ENCODE measurements at places on chromosomes 12 and 14.

DNA sequence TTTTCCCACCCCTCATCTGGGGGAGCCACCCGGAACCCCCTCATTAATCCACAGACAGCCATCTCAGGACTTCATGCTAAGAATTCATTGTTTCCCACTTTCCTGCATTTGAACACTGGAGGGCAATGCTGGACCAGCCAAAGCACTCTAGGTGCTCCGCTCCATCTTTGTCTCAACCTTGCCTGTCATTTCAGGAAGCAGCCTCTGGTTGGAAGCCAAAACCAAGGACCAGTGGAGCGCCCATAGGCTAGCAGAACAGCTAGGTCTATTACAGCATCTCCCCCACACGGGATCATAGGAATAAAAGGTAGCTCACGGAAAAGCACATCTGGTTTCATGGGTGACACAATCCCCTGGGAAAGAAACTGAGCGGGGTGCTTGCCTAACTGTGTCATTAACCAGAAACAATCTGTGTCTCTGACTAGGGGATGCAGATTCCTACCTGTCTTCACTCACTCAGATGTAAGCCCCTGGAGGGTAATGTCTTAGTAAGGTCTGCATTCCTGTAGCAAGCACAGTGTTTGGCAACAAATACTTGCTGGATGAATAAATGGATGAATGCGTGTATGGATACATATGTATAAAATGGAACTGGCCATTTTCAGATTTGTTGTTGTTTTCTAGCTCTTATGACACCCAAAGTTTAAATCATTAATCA lies 197.0 kb downstream of the DAD1 start:
- DNase-seq = no peak

DNA sequence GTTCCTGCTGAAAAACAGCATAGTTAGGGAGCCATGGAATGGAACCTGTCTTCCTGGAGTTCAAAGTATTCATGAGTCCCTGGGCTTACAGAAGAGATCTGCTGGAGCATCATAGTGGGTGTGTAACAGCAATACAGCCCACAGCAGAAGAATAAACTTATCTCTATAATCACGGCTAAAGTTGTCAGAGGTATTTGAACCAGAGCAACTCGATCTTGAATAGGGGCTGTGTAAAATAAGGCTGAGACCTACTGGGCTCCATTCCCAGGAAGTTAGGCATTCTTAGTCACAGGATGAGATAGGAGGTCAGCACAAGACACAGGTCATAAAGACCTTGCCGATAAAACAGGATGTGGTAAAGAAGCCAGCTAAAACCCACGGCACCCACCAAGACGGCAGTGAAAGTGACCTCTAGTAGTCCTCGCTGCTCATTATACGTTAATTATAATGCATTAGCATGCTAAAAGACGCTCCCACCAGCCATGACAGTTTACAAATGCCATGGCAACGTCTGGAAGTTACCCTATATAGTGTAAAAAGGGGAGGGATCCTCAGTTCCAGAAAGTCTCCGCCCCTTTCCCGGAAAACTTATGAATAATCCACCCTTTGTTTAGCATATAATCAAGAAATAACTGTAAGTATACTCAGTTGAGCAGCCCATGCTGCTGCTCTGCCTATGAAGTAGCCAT lies 223.4 kb downstream of the PCNX1 start:
- DNase-seq = no peak

DNA sequence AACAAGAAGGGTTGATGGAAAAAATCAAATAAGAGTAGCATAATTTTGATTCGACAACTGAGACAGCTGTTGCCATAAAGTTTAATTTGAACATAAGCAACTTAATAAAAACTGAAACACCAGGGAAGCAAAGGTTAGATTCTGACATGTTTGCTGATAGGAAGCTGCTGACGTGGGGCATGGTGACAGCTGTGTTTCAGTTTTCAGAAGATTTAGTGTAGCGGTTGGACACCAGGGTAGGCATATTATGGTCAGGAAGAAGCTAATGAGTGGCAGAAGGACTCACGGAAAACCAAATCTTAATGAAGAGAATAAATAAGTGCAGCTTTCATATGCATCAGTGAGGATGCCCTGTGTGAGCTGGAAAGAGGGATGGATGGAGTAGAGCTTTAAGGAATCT lies 336.7 kb upstream of the RPL10L start:
- no peak for DNase-seq

DNA sequence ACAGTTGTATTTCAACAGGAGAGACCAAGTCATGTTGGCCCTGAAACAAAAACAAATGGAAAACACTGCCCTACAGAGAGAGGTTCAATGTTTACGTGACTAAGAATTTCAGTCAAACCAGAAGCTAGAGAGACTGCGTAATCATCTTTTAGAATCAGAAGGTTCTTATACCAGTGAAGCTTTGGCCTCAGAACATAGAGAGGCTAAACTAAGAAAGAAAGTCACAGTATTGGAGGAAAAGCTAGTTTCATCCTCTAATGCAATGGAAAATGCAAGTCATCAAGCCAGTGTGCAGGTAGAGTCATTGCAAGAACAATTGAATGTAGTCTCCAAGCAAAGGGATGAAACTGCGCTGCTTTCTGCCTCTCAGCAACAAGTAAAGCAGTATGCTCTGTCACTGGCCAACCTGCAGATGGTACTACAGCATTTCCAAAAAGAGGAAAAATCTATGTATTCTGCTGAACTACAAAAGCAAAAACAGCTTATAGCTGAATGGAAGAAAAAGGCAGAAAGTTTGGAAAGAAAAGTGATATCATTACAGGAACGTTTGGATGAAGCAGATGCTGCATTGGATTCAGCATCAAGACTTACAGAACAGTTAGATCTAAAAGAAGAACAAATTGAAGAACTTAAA lies 32.5 kb upstream of the NUAK1 start:
- DNase-seq = no peak

DNA sequence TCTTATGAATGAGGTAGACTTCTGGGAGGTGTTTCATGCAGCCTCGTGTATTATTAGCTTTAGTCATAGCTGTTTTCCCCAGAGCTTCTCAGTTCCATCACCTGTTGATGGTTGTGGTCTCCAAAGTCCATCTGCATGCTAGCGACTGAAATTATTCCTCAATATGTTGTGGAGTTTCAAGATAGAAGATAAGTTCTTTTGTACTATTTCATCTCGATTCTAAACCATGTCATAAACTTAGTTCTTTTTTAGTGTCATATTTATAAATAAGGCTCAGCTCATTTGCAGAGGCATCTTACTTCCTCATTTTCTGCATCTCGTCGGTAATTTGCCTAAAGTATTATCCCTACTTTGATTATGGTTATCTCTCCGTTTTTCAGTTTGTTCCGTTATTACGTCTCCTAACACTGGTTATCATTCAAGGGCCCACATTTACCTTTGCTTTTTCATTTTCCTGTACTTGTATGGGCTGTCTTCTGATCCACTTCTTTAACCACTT lies 119.1 kb downstream of the ITPR2 start:
- DNase-seq = no peak

DNA sequence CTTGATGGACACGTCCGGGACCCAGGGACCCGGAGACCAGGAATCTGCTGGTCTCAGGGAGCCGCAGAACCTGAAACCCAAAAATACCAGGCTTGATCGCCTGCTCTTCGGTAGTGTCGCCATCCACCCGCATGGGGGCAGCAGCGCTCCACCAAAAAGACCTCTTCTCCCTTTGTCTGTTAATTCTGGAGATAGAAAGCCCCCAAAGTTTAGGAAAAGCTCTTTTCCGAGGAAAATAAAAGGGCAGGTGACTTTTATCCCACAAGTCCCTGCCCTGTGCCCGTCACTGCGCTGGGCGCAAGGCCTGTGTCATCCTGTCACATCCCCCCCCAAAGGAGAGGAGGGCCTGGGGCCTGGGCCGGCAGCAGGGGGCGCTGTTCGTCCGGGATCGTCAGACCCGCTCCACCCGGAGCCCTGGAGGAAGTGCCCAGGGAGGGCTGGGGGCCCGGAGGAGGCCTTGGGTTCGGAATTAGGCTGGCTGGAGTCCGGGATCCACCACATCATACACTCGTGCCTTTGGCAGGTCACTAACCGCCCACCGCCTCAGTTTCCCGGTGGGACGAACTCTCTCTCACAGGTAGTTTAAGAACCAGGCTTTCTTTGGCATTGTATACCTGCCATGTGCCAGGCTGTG lies 31.9 kb downstream of the DAD1 start:
- DNase-seq = peak; percentile 67
